ENCODE measurements at places on chromosomes 5 and 9.

- DNase-seq = peak; percentile 98
Measured at GRCh38 chr9:85940832-85941621, at the start of gene NAA35. NAA35 (plus strand) TSS chr9:85941146; CDS start chr9:85942160, 1,014 bp downstream.

- peak; percentile 40 for DNase-seq
Measured at GRCh38 chr9:93125331-93125894, 8.6 kb downstream of the NINJ1 start.

GRCh38 chr9:2340046-2340760 is 281.4 kb upstream of the VLDLR start:
- DNase-seq = no peak

GRCh38 chr5:157670662-157671591 is at the start of gene C5orf52:
C5orf52 (plus strand) TSS chr5:157671533; CDS start chr5:157671615, 82 bp downstream.
- DNase-seq = peak; percentile 72

DNA sequence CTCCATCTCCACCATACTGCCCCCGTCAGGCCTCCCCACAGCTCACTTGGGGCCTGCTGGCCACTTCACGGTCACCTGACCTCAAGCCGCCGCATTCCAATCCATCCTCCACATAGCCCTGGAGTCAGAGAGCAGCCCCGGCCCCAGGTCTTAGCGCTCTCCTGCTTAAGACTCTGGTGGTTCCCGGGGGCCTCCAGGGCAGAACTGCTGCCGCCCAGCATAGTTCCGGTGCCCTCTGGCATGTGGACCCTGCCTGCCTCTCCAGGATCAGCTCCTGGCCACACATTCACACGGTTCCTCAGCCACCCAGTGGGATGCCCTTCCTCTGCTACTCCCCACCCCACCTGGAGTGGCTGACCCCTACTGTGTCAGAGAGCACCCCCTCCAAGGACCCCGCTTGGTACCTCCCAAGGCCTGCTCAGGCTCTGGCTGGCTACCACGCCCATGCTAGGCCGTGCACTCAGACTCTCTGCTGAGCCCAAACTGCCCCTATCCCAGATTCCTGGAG is 8.7 kb downstream of the PHYKPL start:
- no peak for DNase-seq

- no peak for DNase-seq
Measured at GRCh38 chr9:128160603-128160987, 530 bp downstream of the BBLN start.

GRCh38 chr9:90802386-90802985 is 867 bp downstream of the SYK start:
- no peak for DNase-seq

DNA sequence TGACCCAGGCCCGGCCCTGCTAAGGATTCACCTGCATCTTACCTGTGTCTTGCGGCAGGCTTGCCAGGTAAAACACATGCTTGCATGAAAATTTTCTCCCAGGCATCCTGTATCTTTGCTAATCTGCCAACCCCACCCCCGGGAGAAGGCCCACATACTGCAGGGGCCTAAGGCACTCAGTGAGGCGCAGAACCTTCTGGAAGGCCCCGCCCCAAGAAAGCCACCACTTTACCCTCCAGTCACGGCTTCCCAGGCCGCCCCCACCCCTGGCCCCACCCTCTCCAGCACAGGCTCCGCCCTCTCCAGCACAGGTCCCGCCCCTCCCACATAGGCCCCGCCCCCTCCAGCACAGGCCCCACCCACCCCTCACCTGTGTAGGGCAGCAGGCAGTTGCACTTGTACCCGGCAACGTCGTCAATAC is 29.8 kb upstream of the SEC16A start:
- peak; percentile 82 for DNase-seq

GRCh38 chr5:73818357-73818756 is 192.4 kb downstream of the ARHGEF28 start:
- DNase-seq = no peak

GRCh38 chr5:139908749-139909148 is 113.1 kb downstream of the PSD2 start:
- DNase-seq = peak; percentile 68

- no peak for DNase-seq
Measured at GRCh38 chr5:146076028-146076427, 29.3 kb downstream of the PLAC8L1 start.

- DNase-seq = no peak
Measured at GRCh38 chr9:127450243-127450760, 904 bp downstream of the RPL12 start.

GRCh38 chr9:121324755-121325154 is 45.3 kb downstream of the STOM start:
- no peak for DNase-seq

GRCh38 chr5:64158827-64159226 is 6.8 kb upstream of the RNF180 start:
- DNase-seq = no peak

GRCh38 chr5:72662936-72663335 is 153.5 kb upstream of the TNPO1 start:
- DNase-seq = no peak

- no peak for DNase-seq
Measured at GRCh38 chr5:54443270-54443669, 12.2 kb upstream of the HSPB3 start.

GRCh38 chr5:73405691-73406090 is 42.9 kb downstream of the FOXD1 start:
- DNase-seq = no peak

GRCh38 chr5:144697847-144698262 is 527.2 kb downstream of the KCTD16 start:
- no peak for DNase-seq

- DNase-seq = no peak
Measured at GRCh38 chr9:98236901-98237487, 18.5 kb downstream of the TBC1D2 start.

- DNase-seq = no peak
Measured at GRCh38 chr5:131068893-131069643, 96.0 kb downstream of the HINT1 start.

DNA sequence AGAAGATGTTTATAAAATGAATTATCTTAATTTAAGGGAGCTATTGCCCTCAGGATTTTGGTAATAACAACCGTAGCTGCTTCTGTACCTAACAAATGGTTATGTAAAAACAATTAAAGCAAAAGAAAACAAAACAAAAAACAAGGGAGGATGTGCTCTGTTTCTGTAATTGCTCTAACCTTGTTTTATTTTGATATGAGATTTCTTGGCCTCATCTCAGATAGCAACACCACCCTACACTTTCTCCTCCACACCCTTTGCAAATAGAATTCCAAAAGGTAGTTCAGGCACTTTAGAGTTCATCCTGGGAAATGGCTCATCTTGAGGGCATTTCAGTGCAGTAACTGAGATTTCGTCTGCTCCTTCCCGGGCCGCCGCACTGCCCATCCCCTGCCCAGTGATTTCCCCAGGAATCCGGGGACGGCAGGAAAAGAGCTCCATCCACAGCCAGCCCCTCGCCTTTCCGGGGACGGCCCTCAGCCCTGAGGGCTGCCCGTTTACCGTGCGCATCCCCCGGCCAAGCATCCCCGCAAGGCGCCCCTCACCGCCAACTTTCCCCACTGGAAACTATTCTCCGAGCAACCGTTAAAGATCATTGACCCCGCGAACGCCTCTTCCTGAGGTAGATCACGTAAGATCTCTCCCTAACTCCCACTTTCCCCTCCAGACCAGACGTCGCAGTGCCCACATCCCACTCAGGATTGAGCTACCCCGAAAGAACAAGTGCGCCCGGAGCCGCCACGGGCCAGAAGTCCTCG is 1.2 kb downstream of the FNBP1 start:
- DNase-seq = no peak

GRCh38 chr5:92179651-92180050 is 796.5 kb upstream of the ARRDC3 start:
- DNase-seq = no peak

DNA sequence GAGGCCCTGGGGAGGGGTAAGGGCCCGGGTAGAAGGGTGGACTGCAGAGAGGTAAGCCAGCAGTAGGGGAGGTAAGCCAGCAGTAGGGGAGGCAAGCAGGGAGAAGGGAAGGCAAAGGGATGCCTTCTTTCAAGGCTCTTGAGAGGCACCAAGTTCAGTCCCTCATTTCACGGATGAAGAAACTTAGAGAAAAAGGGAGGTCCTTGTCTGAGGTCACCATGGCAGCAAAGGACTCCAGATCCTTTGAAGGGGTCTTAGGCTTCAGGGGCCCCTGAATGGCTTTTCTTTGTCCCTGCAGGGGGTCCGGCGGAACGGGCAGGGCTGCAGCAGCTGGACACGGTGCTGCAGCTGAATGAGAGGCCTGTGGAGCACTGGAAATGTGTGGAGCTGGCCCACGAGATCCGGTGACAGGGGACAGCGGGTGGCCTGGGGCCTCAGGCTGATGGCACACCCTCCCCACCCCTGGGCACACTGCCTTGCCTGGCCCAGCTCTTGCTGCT is 42.6 kb downstream of the RGS3 start:
- DNase-seq = no peak

- DNase-seq = peak; percentile 76
Measured at GRCh38 chr9:133163504-133164172, at the start of gene GBGT1. GBGT1 (minus strand) TSS chr9:133163914; CDS start chr9:133162412, 1,502 bp downstream.

DNA sequence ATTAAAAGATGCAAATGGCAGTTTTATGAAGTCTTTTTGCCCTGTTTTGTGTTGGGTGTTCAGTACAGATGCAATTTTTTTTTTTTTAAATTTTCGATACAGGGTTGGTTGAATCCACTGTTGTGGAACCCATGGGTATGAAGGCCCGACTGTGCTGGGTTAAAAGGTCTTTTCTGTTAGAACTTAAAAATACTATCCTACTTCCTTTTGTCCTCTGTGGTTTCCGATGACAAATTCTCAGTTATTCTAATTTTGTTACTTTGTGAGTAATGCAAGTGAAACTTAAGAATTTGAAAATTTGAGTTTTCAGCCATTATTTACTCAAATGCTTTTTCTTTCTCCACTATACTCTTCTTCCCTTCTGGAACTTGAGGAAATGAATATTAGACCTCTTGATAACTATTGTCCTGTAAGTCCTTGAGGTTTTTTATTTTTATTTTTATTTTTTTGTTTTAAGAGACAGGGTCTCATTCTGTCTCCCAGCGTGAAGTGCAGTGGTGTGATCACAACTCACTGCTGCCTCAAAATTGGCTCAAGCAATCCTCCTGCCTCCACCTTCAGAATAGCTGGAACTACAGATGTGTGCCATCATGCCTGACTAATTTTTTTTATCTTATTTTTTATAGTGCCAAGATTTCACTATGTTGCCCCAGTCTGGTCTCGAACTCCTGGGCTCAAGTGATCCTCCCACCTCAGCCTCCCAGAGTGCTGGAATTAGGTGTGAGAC is 67.5 kb downstream of the ZCCHC7 start:
- no peak for DNase-seq

DNA sequence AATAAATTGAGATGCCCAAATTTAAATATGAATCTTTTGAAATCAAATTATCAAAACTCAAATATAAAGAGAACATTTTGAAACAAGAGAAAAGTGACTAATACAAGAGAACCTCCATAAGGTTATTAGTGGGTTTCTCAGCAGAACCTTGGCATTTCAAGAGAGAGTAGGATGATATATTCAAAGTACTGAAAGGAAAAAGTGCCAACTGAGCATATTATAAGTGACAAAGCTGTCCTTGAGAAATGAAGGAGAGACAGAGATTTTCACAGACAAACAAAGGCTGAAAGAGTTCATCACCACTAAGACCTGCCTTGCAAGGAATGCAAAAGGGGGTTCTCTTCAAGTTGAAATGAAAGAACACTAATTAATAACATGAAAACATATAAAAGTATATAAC is 366.0 kb downstream of the HINT1 start:
- no peak for DNase-seq

DNA sequence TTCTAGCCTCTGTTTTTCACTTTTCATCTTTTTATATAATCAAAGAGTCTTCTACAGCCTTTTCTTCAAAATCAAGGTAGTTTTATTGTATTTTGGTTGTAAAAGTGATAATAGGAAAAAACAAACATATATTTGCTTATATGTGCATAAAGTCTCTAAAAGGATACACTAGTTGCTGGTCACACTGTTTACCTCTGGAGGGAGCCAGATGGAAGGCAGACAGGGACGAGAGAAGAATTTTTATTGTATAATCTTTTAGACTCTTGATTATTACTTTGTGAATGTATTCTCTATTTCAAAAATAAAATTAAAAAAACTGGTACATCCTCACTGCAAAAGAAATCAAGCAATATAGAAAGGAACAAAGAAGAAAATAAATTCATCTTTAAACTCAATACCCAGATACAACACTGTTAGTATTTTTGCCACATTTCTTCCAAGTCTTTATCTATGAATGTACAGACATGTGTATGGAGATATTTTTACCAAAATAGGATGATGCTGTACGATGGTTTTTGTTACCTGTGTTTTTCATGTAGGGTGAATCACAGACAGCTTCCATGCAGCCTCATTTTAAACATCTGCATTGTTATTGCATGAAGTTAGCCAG is 6.1 kb upstream of the RNF183 start:
- DNase-seq = no peak

DNA sequence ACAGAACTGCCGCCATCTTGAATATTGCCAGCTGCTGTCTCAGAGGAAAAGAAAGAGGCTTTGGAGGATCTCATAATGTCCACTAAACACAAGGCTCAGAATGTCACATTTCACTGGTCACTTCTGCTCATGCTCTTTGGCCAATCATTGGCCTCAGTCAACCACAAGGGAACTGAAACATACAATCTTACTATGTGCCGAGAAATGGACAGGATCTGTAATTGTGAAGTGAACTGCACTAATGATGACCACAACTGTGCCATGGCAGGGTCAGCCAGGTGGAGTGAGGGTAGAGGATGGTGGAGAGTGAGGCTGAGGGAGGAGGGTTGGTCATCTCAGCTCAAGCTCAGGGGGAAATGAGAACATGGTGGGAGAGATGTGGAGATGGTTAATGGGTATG is 32.8 kb downstream of the GDNF start:
- no peak for DNase-seq

DNA sequence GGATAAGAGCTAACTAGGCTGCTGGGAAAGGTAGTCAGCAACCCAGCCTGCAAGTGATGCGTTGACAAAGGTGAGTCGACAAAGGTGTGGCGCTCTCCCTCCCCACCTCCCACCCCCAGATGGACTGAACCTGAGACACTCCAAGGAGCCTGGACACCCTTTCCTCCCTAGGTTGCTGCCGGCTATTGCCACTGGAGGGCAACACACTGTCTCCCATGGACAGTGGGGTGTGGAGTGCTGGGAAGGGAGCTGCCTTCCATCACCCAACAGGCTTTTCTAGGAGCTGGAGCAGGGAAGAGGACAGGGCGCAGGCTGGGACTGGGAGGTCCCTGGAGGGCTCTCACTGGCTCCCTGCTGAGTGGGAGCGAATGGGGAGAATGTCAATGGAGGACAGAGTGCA is 75.4 kb upstream of the ARAP3 start:
- no peak for DNase-seq

- DNase-seq = no peak
Measured at GRCh38 chr5:60604771-60605170, 95.2 kb downstream of the DEPDC1B start.

GRCh38 chr5:176803943-176804498 is 6.3 kb upstream of the UNC5A start:
- no peak for DNase-seq

DNA sequence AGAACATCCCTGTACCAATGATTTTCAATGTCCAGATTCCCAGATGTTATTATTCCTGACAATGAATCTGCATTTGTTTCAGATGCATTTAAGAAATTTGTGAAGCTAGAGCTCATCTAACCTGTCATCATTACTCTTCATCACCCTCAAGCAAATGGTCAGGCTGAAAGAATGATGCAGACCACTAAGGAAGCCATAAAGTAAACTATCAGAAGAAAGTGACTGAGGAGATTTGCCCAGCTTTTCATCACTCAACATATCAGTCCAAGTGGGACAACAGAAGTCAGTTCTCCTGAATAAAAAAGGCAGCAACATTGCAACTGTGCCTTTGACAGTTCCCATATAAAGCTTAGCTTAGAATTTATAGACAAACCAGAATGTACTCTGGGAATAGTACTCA is 419.9 kb downstream of the PDE4D start:
- DNase-seq = no peak

Data from right cardiac atrium (tissue), 5 donors.